Activated naive CD4-positive, alpha-beta T cell treated with anti-CD3 and anti-CD28 coated beads for 36 hours (primary cell): ENCODE measurements at places on chromosomes 1 and 21. TPM values are rescaled to one million over a fixed set of nuclear protein-coding genes. Genes with fewer than 3 reads are reported as not detected.

DNA sequence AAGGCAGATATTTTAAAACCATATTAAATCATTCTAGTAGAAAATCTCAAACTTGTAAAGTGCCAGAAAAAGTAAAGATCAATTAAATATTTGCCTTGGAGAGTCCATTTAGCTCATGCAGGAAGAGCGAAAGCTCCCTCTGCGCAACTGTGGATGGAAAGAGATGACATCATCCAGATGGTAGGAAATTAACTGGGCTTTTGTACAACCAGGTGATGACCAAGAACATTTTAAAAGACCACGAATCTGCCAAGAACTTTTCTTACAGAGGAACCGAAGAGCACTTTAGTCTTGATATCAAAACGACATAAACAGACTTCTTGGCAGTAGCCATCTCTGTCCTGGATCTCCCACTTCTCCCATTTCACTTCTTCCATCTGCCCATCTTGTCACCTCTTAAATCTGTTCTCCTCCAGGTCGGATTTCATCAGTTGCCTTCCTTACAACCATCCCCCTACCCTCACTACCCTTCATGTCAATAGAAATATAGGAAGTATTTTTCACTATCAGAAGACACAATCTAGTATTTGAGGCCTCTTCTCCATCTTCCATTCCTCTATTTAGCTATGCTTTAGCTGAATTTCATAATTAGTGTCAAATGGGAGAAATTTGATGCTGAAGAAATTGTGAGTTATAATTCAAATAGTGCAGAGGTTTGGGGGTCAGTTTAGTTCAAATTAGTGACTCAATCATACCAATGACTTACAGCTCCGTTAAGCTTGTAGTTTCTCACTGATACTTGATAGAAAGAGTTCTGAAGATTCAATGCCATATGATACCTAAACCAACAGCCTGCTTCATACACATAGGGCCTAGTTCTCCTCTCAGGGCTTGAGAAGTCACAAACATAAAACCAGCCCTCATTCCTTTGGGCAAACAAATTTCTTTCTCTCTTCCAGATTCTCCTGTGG lies 22.0 kb upstream of the DNASE2B start:
- H3K4me1 ChIP-seq = no peaks in the 10 kb centered on the region
- no peaks in the 10 kb centered on the region for H3K27me3 ChIP-seq
- DNase-seq = no peak
- no peak overlapping the region for H3K4me3 ChIP-seq
- no peak overlapping the region for H3K27ac ChIP-seq

The CA14 gene
- total RNA-seq = not detected

The FCGR1A gene
- total RNA-seq = not detected

The RGS7 gene
- total RNA-seq = not detected

- no peaks in the 10 kb centered on the region for H3K36me3 ChIP-seq
- H3K27ac ChIP-seq = no peak overlapping the region
- H3K4me3 ChIP-seq = no peak overlapping the region
- H3K27me3 ChIP-seq = no peaks in the 10 kb centered on the region
- no peak for DNase-seq
These were observed 348.6 kb downstream of the USP25 start for GRCh38 chr21:16078382-16078781.

GRCh38 chr1:113793878-113794834 lies 18.1 kb downstream of the RSBN1 start:
- peaks cover 62% of the 10 kb centered on the region for H3K4me1 ChIP-seq
- H3K36me3 ChIP-seq = peaks cover 27% of the 10 kb centered on the region
- H3K4me3 ChIP-seq = no peak overlapping the region
- no peaks in the 10 kb centered on the region for H3K27me3 ChIP-seq
- no peak overlapping the region for H3K27ac ChIP-seq
- no peak for DNase-seq
